Cortex of kidney (tissue), 1 donor: ENCODE measurements at places on chromosomes 12 and 14.

- no peak for DNase-seq
Observed at GRCh38 chr12:90585640-90586304, 369.2 kb downstream of the CCER1 start.

- DNase-seq: no peak
Observed at GRCh38 chr12:94777936-94778335, 127.6 kb upstream of the TMCC3 start.

DNA sequence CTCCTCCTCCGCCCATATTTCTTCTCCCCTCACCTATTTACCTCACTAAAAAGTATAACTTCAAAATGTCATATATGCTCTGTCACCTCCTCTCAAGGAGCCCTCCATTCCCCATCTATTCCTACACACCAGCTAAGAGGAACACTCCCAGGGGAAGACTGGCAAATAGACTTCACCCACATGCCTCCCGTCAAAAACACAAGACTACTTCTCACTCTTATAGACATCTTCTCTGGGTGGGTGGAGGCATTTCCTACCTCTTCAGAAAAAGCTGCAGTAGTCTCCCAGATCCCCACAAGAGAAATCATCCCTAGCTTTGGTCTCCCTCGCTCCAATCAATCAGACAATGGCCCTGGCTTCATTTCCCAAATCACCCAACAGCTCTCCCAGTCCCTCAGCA, 66.2 kb downstream of the MOK start:
- DNase-seq: no peak

- no peak for DNase-seq
Observed at GRCh38 chr12:73220951-73221350, 948.8 kb downstream of the TRHDE start.

DNA sequence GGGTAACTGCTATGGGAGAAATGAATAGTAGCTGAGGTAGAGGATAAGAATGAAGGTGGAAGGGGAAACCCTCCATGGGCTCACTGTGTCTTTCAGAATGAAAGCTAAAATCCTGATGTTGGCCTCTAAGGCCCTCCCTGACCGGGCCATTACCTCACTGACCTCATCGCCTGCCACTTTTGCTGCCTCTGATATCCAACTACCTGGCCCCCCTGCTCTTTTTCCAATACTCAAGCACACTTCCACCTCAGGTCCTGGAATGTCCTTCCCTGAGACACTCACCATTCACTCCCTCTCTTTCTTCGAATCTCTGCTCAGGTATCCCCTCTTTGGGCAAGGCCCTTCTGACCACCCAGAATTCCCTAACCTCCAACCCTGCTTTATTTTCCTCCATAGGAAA, 1.4 kb upstream of the BATF start:
- no peak for DNase-seq
